Fibroblast of skin of back (primary cell): ENCODE measurements at places on chromosomes 11 and 22.

GRCh38 chr22:25202290-25202921, 2.7 kb downstream of the CRYBB3 start:
- peak; percentile 53 for DNase-seq

GRCh38 chr11:120413480-120413879, 77.3 kb downstream of the ARHGEF12 start:
- peak; percentile 81 for DNase-seq

DNA sequence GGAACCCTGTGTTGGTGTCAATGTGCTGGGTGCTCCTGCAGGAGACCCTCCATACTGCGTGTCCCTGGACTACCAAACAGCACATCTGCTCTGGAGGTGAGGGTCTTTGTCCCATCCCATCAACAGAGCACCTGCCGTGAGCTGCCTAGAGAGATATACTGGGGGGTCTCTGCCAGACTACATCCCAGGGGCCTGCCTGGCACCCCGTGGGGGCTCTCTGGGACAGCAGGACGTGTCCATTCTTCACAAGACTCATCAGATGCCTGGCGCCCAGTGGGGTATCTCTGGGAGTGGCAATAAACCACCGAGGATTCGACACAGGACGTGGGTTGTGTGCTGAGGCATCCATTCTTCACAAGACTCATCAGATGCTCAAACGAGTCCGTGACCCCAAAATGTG, 42.7 kb downstream of the SHANK2 start:
- no peak for DNase-seq

- no peak for DNase-seq
These were observed 2.2 kb downstream of the YIF1A start for GRCh38 chr11:66286699-66287098.

GRCh38 chr22:45240104-45240809, 437 bp downstream of the KIAA0930 start:
- no peak for DNase-seq
